ENCODE measurements at places on chromosomes 7 and 10.

DNA sequence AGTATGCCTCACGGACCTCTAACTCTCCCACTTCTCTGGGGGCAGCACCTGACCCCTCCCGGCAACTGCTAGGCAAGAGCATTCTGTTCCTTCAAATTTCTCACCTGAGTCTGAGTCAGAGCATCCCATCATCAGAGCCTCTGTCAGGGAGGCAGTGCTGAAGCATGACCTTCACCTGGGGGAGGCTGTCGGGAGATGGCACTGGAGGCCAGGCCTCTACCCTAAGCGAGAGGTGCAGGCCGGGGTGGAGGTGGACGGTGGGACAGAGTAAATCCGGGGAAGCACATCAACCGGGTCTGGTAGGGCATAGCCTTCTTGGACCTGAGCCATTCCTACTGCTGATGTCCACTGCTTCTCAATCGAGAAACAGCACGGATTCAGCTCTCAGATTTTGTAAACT lies 90.4 kb downstream of the SPAG6 start:
- DNase-seq: no peak

GRCh38 chr10:3772361-3773171 lies 12.4 kb downstream of the KLF6 start:
- DNase-seq: no peak

DNA sequence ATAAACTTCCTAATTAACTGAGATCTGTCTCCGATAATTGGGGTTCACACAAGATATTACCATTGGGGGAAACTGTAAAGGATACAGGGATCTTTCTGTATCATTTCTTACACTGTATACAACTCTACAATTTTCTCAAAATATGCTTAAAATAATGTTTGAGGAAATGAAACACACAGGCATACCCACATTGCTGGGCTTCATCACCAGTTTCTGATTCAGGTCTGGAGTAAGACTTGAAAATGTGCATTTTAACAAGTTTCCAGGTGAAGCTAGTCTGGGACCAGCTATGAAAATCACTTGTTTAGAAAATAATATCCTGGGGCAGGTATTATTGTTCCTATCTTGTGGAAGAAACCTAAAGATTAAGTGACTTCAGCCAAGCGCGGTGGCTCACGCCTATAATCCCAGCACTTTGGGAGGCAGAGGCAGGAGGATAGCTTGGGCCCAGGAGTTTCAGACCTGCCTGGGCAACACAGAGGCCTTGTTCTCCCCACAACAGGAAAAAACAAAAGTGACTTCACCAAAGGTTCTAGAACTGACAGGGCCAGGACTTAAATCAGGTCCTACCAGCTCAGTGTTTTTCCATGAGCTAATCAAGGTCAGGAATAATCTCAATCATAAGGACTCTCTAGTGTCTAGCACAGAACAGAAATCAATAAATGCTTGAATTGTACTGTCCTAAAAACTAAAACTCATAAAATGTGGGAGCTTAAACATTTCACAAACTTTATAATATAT lies 12.6 kb downstream of the TOMM7 start:
- no peak for DNase-seq

DNA sequence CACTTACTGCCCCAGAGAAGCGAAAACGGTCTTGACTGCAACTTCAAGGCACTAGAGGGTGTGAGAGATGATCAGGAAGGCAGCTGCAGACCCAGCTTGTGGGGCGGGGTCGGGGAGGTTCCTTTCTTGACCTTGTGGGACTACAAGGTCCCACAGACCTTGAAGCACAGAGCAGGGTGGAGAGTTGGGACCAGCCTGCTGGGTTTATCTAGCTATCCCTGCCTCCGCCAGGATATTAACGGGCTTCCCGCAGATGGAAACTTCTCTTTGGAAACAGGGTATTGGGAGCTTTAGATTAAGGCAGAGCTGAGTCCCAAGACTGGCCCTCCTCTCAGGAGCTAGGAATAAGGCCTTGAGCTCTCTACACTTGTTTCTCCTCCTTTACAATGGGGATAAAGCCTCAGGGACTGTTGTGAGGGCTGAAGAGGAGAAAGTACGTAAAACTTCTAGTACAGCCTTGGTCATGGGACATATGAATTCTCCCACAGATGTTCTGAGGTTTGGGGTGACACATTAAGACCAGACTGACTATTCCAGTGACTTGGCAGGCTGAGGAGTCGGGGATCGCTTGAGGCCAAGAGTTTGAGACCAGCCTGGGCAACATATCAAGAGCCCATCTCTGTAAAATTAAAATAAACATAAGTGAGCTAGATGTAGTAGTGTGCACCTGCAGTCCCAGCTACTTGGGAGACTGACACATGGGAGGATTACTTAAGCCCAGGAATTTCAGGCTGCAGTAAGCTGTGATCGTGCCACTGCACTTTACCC lies 153.2 kb downstream of the CDH23 start:
- no peak for DNase-seq

GRCh38 chr7:45082031-45082830 lies 6.5 kb downstream of the NACAD start:
- no peak for DNase-seq

DNA sequence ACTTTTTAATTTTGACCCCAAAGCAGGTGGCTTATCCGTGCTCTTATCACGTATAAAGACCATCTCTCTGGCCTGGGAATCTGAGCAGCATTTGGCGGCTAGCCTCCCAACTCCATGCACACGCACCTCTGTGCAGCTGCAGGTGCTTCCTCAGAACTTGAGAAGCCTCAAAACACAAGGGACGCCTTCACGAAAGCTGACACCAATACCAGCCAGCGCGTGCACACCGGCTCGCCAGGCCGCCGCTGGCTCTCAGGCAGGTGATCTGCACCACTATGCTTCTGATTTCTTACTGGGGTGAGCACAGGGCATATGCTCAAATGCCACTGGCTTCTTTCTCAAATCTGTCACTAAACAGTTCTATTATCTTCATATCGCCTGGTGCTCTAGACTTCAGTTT lies 145.0 kb downstream of the PARD3 start:
- DNase-seq: no peak

DNA sequence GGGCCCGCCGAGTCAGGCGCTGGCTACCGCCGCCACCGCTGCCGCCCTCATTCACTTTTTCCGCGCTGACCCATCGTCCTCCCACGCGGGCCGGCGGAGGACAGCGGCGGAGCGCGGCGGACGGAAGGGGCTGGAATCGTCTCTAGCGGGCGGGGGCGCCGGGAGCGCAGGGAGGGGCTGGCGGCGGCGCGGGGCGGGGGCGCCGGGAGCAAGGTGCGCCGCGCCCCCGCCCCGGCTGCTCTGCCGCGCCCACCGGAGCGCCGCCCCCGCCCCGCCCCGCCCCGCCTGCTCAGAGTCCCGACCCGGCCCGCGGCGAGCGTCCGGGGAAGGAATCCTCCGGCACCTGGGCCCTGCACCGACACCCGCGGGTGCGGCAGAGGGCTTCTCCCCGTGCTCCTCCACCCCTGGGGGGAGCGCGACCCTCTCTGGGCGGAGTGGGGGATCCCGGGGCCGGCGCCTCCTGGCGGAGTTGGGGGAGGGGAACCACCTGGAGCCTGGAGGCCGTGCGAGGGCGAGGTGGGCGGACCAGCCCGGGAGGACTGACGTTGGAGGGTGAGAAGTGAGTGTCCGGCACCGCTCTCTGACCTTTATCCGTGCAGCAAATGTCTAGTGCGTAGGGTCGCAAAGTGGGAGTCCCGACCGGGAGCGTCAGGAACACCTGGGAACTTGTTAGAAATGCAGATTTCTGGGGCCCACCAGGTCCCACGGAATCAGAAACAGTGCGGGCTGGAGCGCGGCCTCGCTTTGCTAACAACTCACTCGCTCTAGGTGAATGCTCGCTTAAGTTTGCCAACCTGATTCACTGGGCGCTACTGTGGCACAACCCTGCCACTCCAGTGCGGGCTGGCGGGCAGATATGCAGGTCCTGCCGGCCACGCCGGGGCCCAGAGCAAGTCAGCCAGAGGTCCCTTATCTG lies at the start of gene COBL:
TSS of gene COBL (minus strand) at position 144 of the 916 bp plus-strand sequence. CDS start 176 bp downstream, outside the sequence.
- DNase-seq: no peak

DNA sequence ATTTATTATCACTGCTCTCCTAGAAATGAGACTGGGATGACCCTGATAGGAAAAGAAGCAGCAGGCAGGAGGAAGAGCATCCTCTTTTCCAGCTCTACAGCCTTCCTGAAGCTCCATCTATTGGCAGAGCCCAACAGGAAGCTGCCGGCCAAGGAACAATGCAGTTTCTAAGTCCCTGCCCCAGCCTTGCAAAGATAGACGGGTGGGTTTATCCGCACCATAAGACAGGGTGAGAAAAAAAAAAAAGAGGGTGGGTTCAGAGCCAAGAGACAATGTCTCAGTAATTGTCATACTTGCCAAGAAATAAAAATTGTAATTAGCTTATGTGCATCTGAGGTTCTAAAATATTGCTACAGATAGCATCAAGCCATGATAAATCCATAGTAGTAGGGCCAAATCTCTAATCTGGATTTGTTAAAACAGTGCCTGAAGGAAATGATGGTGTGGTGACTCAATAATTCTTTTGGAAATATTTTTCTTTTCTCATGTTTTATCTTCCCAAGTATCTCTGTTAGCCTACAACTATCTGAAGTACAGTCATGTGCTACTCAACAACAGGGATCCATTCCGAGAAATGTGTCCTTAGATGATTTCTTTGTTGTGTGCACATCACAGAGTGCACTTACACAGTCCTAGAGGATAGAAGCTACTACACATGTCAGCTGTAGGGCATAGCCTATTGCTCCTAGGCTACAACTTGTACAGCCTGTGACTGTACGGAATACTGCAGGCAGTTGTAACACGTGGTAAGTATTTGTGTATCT lies 242.9 kb upstream of the CXCL12 start:
- no peak for DNase-seq

GRCh38 chr7:128124786-128125185 lies 93.5 kb upstream of the LRRC4 start:
- no peak for DNase-seq

GRCh38 chr10:27542812-27543211 lies 38.7 kb downstream of the RAB18 start:
- DNase-seq: no peak

GRCh38 chr7:36131499-36131898 lies 21.6 kb upstream of the EEPD1 start:
- DNase-seq: no peak

DNA sequence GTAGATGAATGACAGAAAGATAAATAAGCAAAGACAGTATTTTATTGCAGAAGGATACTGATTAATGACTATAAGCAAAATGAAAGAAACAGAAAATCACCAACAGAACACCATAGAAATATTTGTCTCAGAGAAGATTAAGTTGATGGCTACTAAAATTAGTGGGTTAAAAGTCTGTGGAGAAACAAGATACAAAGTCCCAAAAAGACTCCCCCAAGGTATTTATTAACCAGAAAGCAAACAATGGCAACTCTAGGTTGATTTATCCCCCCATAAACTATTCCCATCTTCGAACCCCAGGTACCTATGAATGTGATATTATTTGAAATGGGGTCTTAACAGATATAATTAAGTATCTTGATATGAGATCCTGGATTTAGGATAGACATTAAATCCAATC lies 1104.5 kb upstream of the PHF14 start:
- DNase-seq: no peak

- DNase-seq: no peak
Measured at GRCh38 chr10:107417446-107417845, 252.9 kb upstream of the SORCS1 start.

- DNase-seq: no peak
Measured at GRCh38 chr7:5691606-5692005, 89.9 kb downstream of the RNF216 start.

DNA sequence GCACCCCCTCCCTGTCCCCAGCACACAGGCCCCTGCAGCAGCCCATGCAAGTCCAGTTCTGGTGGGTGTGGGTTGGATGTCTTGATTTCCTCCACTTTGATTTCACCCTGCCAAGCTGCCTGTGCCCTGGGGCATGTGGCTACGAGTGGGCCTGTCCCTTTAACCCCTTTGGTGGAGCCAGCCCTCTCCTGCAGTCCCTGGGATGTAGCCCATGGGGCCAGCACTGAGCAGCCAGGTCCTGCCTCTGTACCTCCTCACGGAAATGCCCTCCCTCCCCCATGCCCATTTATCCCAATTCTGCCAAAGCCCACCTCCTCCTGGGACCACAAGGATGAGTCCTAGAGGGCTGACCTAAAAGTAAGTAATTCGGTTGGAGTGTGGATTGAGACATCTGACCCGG lies 11.9 kb downstream of the COL13A1 start:
- DNase-seq: no peak

- DNase-seq: no peak
Measured at GRCh38 chr7:121484089-121484763, 88.1 kb upstream of the FAM3C start.

- no peak for DNase-seq
Measured at GRCh38 chr7:73366127-73366526, 38.2 kb downstream of the FKBP6 start.

GRCh38 chr7:72753781-72754180 lies 74.2 kb downstream of the TYW1B start:
- no peak for DNase-seq

- DNase-seq: no peak
Measured at GRCh38 chr10:77533146-77533886, 104.3 kb downstream of the KCNMA1 start.

- DNase-seq: no peak
Measured at GRCh38 chr10:71398976-71399375, 2.3 kb downstream of the CDH23 start.

GRCh38 chr7:55237156-55237893 lies 127.8 kb upstream of the LANCL2 start:
- no peak for DNase-seq

DNA sequence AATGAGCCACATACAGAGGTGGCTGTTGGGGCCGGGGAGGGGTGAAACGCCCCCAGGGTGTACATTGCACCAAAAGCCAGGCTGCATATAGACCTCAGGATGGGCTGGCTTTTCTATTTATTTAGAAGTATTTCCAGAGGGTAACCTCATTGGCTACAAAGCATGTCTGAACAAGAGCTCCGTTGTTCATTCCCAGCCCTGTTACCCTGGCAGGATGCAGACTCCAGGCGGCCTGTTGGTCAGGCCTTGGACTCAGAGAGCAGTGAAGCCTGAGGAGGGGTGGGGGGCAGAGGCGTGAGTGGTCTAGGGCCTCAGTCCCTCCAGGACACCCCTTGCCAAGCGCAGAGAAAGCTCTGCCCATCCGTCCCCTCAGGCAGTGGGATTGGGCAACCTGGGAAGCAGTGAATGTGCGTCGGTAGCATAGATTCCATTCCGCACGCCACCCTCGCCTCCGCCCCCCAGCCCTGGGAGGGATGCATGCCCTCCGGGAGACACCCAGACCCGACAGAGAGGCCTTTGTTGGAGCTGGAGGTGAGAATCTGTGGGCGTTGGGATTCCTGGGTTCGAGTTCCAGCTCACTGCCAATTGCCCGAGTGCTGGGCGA lies 41.9 kb downstream of the TCF7L2 start:
- no peak for DNase-seq

- no peak for DNase-seq
Measured at GRCh38 chr10:92149261-92149660, 141.6 kb downstream of the CPEB3 start.

- DNase-seq: no peak
Measured at GRCh38 chr10:70762441-70763175, 22.6 kb downstream of the TBATA start.

DNA sequence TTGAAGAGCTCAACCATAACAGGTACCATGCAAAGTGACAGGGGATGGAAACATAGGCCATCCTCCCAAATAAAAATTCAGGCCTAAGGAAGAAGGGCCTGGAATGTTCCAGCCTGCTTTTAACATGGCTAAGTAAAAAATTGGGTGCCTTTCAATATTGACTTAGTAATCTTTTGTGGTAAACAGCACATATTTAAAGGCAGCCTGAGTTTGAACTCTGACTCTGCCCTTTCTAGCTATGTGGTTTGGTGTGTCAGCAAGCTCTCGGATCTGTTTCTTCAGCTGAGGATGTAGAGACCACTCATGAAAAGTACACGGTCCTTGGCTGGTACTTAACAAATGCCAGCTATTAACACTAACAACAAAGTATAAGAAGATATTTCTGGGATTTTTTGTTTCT lies 191.8 kb upstream of the CDCA7L start:
- DNase-seq: no peak

GRCh38 chr10:80139265-80139664 lies 6.7 kb downstream of the PLAC9 start:
- DNase-seq: no peak
